ENCODE measurements at places on chromosomes 1 and 21.
A peak's percentile ranks its signal among the peaks of the same experiment; 100 is the strongest.

DNA sequence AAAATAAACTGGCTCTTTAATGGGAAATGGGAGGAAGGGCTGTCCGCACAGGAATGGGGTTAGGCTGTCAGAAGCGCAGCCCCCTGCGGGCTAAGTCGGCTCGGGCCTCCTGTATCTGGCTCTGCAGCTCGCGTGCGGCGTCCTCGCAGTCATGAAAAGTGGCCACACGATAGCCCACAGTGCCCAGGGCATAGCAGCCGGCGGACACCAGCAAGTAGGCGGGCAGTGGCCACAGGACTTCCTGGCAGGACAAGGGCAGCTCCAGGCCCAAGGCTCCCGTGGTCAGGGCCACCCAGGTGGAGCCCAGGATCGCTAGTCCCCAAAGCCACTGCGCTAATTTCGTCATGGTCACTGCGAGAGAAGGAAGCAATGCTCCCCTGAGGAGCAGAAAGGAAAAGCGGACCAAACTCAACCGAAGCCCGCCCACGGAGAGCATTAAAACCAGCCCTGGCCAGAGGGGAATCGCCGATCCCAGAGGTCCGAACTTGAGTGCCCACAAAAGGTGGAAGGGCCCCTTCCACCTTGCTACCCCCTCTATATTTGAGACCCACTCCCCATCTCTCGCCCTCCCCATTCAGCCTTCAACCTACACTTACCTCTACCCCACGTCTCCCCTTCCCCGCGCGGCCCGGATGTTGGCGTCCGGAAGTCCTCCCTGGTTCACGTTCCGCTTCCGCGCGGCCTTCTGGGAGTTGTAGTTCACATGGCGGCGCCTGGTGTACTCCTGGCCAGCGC is at the start of gene DPM3:
TSS of gene DPM3 (minus strand) at position 637 of the 735 bp plus-strand sequence. CDS start at position 346, 291 bp downstream.
- peak; percentile 91 for DNase-seq

GRCh38 chr21:44947111-44947929 is 7.5 kb downstream of the SLX9 start:
- no peak for DNase-seq

DNA sequence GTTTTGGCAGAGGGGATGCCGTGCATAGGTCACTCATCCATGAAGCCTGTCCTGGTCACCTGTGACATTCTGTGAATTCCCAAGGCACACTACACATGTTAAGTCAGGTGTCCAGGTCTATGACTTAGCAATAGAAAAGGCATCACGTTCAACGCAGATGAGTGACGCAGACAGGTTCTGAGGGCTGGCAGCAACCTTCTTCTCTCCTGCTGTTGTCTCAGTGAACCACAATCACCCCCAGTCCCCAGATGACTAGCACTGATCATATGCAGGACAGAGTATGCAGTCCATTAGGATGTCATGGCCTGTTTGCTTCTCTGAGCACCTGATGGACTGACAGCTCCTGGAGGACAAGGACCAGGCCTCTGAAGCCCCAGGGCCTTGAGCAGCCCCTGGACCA is 157.8 kb upstream of the KAZN start:
- no peak for DNase-seq

- DNase-seq, result no peak
Measured at GRCh38 chr1:31478167-31478566, 65.2 kb downstream of the SERINC2 start.

DNA sequence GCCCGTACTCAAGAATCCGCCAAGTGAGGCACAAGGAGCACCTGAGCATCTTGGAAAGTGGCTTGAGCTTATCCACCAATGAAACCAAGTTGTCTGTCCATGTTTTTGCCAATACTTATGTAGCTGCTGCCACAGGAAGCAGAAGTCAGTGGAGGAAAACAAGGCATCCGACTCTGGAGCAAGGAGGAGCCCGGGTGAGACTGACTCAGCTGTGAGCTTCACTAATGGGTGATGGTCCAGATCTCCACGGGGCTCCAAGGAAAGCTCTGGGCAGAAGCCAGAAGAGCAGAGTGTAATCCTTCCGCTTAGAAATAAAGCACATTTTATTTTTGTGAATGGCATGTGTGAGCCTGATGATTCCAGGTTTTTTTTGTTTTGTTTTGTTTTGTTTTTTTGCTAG is 12.3 kb upstream of the SSR2 start:
- DNase-seq, result no peak

- no peak for DNase-seq
Measured at GRCh38 chr1:161080441-161081405, 8.6 kb downstream of the NECTIN4 start.

DNA sequence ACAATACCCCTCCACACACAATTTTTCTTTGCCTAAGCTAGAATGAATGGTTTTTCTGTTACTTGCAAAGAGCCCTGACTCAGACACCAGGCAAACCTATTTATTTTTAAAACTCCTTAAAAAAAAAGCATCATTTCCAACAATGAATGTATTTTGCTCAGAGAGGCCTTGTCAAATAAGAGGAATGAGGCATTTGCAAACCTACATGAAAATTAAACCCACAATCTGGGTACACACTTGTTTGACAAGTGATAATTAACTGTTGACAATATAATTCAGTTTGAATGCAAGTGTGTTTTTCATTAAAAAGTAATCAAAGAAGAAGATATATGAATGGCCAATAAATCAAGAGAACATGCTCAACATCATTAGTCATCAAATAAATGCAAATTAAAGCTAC is 339.5 kb downstream of the PTPRU start:
- no peak for DNase-seq

- DNase-seq, result no peak
Measured at GRCh38 chr1:198019126-198019525, 102.0 kb downstream of the LHX9 start.

GRCh38 chr1:33578557-33579448 is 106.4 kb downstream of the ZSCAN20 start:
- DNase-seq, result no peak

GRCh38 chr1:115140442-115141144 is 51.3 kb upstream of the TSPAN2 start:
- DNase-seq, result no peak

DNA sequence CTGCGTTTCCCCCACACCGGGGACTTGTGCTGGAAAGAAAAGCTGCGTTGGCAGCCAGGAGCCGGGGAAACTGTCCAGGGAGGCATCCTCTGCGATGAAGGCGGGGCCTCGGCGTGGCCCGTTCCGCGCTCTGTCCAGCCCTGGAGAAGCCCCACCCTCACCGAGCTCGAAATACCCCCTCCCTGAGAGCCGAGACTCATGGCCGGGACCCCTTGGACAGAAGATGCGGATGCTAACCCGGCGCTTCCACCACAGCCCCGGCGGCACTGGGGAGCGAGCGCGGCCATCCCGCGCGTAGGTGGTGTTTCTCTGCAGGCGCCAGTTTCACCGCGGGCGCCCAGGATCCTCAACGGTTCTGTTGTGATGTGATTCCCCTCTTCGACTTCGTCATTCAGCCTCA is 31.6 kb downstream of the PDE9A start:
- DNase-seq, result no peak

- DNase-seq, result no peak
Measured at GRCh38 chr1:68384872-68385411, 64.8 kb downstream of the RPE65 start.

DNA sequence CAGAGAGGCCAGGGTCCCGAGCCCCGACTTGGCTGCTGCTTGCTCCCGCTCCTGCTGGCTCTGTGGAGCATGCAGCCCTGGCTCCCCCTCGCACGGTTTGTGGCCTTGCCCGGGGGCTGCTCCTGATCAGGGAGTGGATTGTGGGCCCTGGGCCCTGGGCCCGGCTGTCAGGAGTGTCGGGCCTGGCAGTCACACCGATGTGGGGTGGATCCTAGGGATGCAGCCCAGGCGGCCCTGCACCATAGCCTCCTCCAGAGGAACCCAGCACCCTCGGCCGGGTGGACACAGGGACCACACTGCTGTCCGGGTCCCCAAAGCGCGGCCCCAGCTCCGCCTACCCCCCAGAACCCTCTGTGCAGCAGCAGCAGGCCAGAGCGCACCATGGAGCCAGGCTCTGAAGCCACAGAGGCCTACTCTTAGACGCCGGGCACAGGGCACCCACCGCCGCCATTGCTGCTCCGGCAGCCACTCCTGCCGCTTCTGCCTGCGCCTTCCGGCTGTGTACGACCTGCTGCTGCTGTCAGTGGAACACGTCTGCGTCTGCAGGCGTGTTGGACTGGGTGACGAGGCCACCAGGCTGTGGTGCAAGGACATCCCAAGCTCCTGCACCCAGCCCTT is 9.4 kb downstream of the SLX9 start:
- no peak for DNase-seq

DNA sequence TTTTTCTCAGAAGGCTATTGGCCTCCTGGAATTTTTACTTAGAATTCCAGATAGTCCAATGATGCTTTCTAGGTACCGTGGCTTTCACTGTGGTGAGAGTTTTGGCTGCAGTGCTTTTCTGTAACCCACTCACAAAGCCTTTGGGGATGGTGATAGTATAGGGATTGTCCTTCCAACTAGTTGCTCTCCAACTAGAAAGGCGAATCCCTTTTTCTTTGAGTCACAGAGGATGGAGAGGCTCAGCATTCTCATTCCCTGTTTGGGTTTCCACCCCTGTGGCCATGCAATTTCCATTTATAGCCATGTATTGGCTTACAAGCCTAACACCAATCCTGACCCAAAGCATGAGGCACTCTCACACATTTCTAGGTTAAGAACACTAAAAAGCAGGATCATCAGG is 300.3 kb downstream of the DISC1 start:
- no peak for DNase-seq

DNA sequence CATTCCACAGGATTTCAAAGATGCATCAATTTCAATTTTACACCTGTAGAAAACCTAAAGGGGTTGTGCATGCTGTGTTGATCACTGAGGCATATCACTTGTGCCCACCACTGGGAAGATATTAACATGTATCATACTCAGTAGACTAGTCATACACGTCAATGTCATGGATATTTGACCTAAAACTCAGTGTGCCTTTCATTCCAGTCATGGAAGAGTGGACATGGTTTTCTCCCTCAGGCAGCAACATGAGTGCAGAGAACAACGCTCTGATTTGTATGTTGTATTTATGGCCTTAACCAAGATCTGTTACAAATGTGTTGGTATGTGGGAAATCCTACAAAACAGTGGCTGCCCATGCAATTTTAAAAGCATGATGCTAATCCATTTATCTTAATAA is 6.1 kb upstream of the C1orf53 start:
- no peak for DNase-seq

DNA sequence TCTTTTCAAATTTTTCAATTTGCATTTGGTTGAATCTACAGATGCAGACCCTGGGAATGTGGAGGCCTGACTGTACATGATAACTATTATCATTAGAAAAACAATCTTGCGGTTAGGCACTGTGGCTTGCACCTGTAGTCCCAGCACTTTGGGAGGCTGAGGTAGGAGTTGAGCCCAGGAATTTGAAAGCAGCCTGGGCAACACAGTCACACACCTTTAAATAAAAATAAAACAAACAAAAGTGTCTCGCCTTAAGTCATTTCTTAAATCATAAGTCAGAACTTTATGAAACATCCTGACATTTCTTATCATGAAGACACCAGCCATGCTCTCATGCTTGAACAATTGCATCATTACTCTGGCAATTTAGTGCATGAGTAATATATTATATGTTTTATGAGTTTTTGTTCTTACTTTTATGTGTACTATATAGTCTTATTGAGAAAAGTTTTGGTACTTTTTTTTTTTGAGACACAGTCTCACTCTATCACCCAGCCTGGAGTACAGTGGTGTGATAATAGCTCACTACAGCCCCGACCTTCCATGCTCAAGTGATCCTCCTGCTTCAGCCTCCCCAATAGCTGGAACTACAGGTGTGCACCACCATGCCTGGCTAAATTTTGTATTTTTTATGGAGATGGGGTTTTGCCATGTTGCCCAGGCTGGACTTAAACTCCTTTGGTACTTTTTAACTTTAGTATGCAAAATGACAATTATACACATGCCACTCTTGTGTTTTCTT is 7.8 kb downstream of the TBX19 start:
- DNase-seq, result no peak

DNA sequence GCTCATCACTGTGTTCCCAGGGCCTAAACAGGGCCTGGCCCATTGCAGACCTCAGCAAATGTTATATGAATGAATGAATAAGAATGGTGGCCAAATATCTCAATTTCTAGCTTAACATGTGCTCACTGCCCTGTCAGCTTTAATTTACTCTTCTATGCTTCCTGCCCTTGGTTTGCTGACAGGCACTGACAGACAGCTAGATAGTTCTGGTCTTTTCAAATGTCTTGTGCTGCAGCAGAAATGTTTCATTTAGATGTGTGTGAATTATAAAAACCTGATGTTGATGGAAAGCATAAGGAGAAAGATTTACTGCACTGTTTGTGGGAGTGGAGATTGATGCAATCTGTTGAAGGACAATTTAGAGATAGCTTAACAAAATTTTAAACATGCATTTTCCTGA is 48.9 kb downstream of the LPAR3 start:
- no peak for DNase-seq

DNA sequence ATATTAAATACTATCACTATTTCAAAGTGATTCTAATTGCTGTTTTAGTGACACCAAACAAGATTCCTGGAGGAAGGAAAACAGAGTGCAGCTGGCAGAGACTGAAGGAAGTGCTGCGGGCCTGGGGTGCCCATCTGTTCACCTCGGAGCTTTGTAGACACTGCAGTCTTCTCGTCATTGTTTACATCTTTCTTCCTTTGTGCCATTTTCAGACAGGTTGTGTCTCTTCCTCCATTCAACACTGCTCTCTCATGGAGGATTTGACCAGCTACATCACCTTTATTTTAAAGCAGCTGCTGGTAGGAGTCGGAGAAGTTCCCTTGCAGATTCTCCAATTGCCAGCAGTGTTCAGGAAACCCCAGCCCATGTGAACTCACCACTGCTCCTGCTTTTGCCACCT is 37.3 kb downstream of the ABCA4 start:
- DNase-seq, result no peak

GRCh38 chr1:30415171-30415940 is 308.0 kb downstream of the MATN1 start:
- no peak for DNase-seq

- no peak for DNase-seq
Measured at GRCh38 chr1:11682799-11683198, 1.9 kb upstream of the MAD2L2 start.

GRCh38 chr1:203305809-203306088 is 430 bp downstream of the BTG2 start:
- no peak for DNase-seq

GRCh38 chr21:22573834-22574233 is 1575.6 kb downstream of the NCAM2 start:
- no peak for DNase-seq

DNA sequence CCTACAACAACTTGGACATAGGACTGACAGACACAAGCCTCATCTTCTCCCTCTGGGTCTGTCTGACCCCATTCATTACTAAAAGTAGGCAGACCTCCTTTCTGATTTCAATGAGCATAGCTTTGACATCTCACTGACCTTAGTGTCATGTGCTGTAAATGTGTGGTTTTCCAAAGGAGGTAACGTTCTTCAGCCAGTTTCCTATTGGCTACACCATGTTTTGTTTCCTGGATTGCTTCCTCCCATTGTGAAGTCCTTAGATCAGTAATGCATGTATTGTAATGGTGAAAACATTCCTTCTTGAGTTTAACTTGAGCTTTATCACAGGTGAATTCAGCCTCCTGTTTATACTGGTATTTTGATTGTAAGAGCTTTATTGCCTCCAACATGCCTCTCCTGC is 20.6 kb downstream of the STXBP3 start:
- DNase-seq, result no peak

- no peak for DNase-seq
Measured at GRCh38 chr1:207958376-207959139, 47.6 kb upstream of the CD34 start.

- no peak for DNase-seq
Measured at GRCh38 chr1:208254862-208255261, 10.7 kb upstream of the PLXNA2 start.
